ENCODE measurements at places on chromosomes 2 and 18.
A peak's percentile ranks its signal among the peaks of the same experiment; 100 is the strongest.

DNA sequence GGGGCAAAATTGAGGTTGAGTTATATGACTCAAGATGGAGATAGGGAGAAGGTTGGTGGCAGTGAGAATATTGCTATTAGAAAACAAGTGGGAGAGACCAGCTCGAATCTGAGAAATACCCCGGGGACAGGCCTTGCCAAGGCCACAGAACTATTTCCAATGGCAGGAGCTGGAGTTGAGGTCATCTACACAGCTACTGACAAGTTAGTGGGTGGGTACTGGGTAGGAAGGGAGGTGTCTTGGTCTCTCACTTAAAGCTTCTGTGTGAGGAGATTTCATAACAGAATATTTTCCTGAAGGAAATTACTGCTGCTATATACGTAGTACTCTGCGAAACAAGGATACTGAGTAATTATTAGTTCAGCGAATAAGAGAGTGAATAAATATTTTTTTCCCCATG lies 69.4 kb upstream of the ITPRID2 start:
- DNase-seq = no peak

- no peak for DNase-seq
These were observed 9.9 kb downstream of the SLC66A2 start for GRCh38 chr18:79941473-79942119.

DNA sequence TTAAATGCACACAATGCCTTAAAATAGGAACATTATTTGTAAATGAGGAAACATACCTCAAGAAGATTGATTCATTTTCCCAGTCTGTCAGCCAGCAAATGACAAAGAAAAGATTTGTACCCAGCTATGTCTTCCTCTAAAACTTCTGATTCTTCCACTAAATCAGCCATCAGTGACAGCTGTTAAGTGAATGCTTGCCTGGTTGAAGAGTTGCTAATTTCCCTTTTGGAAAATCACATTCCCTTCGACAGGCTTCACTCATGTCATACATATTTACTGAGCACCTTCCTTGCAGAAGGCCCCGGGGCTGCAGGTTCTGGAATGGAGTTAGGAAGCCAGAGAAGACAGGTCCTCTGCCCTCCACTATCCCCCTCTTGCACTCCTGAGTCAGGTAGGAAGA lies 112.0 kb upstream of the SLC66A3 start:
- DNase-seq = no peak

GRCh38 chr2:240205348-240205747 lies 64.9 kb upstream of the OTOS start:
- DNase-seq = peak; percentile 15

- no peak for DNase-seq
These were observed 516.9 kb upstream of the DSEL start for GRCh38 chr18:68033466-68033865.

DNA sequence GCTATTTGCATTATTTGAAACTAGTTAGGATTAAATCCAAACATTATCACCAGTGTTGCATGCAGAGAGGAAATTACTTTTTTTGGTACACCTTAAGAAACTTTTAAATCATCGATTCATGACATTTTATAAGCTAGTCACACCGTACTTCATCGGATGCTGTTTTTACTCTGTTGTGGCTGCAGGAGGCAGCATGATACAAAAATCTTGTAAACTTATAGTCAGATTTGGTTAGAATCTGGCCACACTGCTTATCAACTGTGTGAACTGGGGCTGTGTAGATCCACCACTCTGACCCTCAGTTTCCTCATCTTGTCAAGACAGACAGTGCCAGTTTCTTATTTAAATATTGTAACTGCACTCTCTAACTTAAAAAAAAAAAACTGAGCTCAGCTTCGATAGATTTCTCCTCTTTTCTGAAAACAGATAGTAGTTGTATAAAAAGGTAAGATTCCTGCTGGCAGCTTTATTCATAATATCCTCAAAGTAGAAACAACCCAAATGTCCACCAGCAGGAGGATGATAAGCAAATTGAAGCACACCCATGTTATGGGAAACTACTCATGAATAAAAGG lies 77.8 kb downstream of the RAPGEF4 start:
- DNase-seq = no peak

DNA sequence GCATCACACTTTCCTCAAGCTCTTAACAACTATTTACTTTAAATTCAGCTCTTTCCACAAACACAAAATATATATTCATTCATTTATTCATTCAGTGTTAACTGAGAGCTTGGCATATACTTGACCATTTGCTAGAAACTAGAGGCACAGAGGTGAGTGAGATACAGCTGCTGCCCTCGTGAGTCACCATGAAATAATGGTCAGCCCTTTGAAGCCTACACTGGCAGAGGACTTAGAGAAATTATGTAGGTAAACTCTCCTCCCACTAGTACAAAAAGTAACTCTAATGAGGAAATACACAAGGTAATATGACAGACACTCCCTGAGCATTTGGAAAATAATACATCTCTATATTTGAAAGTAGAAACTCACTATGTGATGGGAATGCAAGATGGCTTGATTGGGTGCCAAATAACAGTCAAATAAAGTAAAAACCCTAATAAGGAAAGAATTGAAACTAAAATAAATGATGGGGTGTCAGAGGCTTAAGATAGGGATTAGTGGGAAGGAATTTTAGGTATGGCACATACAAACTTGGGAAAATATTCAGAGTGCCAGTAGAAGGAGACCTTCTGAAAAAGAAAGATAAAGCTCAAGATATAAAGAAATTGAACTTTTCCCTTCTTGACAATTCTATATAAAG lies 61.1 kb downstream of the ANTXR1 start:
- DNase-seq = no peak

DNA sequence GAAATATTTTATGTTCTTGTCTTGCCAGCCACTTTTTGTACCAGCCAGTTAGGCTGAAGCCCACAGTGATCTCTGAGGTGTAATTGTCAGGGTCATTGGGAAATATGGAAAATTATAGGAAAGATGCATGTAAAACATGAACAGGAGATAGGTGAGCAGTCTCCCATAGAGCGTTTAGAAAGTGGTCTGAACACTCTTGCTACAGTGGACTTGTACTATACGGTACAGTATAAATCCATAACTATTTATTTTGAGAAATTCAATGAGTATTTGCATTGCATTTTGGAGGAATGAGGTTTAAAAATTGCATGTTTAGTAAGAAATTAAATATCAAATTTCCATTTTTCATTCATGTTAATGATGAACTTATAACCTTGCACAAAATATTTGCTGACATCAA lies 20.8 kb upstream of the MAP4K4 start:
- no peak for DNase-seq

- DNase-seq = no peak
These were observed 31.4 kb downstream of the KCNIP3 start for GRCh38 chr2:95328358-95329125.

- DNase-seq = no peak
These were observed 27.2 kb downstream of the NAT8 start for GRCh38 chr2:73614997-73615396.
